Immature natural killer cell (primary cell): ENCODE measurements at places on chromosomes 6 and 20. TPM values are rescaled to one million over a fixed set of nuclear protein-coding genes. Genes with fewer than 3 reads are reported as not detected.

DNA sequence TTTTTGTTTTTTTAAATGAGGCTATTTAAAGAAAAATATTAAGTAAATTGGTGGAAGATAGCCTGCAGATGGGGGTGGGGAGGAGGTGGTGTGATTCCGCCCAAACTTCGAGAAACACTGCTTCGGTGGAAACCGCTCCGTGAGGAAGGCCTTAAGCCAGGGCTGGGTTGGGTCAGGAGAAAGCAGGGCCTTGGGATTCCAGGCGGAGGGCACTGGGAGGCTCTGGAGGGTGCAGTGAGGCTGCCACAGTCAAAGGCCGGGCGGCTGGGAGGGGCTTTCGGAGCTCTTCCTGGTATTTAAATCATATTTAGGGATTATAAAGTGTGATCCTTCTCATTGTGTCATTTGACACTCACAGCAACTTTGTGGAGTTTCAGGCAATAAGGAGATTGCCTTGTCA lies 22.2 kb upstream of the SCRT2 start:
- no peak overlapping the region for H3K4me3 ChIP-seq
- no peaks in the 10 kb centered on the region for H3K4me1 ChIP-seq
- H3K27me3 ChIP-seq, result peaks cover 2% of the 10 kb centered on the region
- no peaks in the 10 kb centered on the region for H3K36me3 ChIP-seq
- DNase-seq, result no peak

Gene MGME1
- 19.2 TPM for polyA plus RNA-seq

- peaks cover 10% of the 10 kb centered on the region for H3K27me3 ChIP-seq
- no peaks in the 10 kb centered on the region for H3K4me1 ChIP-seq
- no peak overlapping the region for H3K27ac ChIP-seq
- no peak overlapping the region for H3K4me3 ChIP-seq
- no peak for DNase-seq
Measured at GRCh38 chr6:132410830-132411229, 9.6 kb upstream of the MOXD1 start.

Gene ATP5F1E
- polyA plus RNA-seq, result 43.3 TPM

- no peaks in the 10 kb centered on the region for H3K4me1 ChIP-seq
- no peak for DNase-seq
- no peaks in the 10 kb centered on the region for H3K27me3 ChIP-seq
- H3K27ac ChIP-seq, result no peak overlapping the region
- H3K4me3 ChIP-seq, result no peak overlapping the region
Measured at GRCh38 chr6:53598265-53598907, 53.5 kb upstream of the GCLC start.

DNA sequence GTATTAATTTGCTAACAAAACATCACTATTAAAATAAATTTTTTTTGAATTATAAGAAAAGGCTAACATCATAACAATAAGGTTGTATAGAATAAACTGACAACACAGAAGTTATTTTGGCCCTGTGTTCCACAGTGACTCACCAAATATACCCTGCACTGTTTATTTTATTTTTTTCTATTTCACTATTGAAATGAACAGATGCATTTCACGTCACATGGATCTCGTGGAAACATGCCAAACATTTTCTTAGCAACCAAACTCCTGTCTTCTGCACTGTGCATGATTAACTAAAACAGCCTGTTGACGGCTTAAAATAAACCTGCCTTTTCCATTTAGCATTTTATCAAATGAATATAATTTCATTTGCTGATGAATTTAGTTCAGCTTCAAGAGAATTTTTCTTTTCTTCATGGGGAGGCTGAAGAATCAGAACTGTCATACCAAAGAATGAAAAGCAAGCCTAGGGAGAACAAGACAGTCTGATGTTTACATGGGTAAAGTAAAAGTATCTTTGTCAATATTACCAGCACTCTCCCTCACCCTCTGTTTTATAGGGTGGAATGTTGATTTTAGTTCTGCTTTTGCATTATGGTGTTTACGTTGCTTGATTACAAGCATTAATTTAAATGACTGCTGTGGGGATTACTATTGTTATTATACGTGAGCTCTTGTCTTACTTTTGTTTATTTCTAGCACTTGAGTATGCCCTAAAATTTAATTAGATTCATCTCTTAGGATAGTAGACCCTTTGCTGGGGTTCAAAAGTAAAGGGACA lies 115.3 kb downstream of the LCA5 start:
- no peaks in the 10 kb centered on the region for H3K4me1 ChIP-seq
- no peak overlapping the region for H3K4me3 ChIP-seq
- no peak for DNase-seq
- no peaks in the 10 kb centered on the region for H3K27me3 ChIP-seq
- no peaks in the 10 kb centered on the region for H3K36me3 ChIP-seq

DNA sequence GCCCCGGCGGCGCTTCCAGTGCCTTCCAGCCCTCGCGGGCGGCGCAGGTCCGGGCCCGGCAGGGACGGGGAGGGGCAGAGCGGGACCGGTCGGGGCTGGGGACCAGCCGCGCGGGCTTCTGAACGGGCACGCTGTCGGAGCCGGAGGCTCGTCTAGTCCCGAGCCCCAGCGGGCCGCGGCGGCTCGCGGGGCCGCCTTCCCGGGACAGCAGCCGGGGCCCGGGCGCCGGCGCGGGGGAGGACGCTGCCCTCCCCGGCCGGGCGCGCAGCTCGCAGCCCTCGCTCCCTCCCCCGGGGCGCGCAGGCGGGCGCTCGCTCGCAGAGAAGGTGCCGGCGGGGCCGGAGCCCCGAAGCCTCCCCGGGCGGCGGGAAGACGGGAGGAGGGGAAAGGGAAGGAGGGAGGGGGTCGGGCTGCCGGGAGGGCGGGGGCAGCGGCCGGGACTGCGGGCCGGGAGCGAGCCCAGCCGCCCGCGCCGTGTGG lies 696 bp upstream of the SIRPA start:
- no peak for DNase-seq
- H3K4me1 ChIP-seq, result no peaks in the 10 kb centered on the region
- no peak overlapping the region for H3K4me3 ChIP-seq
- H3K36me3 ChIP-seq, result no peaks in the 10 kb centered on the region
